Activated T-helper 1 cell treated with anti-CD3 and anti-CD28 coated beads, Interleukin-2, amount 50 U/mL, for 16 hours (primary cell): ENCODE measurements at places on chromosomes 2 and 18.

GRCh38 chr2:105187531-105187930 lies 54.0 kb upstream of the GPR45 start:
- no peak for DNase-seq

GRCh38 chr2:17104454-17104853 lies 413.8 kb downstream of the RAD51AP2 start:
- no peak for DNase-seq

DNA sequence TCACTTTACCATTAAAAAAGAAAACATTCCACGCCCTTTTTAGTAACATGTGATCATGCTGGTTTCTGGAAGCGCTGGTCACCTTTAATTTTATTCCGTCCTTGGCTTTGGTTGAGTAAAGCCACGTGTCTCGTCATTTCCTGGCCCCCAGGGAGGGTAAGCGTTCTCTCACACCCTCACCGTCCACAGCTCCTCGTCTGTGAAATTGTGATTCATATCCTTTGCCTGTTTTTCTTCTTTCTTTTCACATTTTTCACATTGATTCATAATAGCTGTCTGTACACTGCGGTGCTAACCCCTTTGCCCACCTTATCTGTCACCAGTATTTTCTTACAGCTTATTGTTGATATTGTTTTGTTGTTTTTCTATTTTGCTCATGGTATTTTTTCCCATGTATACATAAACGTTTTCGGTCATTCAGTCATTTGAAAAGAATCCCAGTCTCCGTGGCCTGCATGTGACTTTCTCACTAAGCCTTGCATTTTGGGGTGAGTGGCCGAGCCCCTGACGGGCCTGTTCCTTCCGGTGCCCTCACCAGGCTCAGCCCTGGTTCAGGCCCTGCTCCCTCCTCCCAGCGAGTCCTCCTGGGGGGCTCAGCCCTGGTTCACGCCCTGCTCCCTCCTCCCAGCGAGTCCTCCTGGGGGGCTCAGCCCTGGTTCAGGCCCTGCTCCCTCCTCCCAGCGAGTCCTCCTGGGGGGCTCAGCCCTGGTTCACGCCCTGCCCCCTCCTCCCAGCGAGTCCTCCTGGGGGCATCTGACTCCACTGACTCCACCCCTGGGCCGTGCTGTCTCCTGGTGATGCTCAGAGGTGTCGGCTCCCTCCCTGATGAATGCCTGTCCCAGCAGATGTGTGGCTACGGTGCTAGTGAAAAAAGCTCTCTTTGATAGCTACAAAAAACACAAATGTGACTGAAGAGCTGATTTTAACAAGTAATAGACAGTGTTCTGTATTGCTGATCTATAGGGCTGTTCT lies 249.7 kb upstream of the PXDN start:
- no peak for DNase-seq

GRCh38 chr2:32938934-32939333 lies 7.8 kb upstream of the LTBP1 start:
- no peak for DNase-seq

DNA sequence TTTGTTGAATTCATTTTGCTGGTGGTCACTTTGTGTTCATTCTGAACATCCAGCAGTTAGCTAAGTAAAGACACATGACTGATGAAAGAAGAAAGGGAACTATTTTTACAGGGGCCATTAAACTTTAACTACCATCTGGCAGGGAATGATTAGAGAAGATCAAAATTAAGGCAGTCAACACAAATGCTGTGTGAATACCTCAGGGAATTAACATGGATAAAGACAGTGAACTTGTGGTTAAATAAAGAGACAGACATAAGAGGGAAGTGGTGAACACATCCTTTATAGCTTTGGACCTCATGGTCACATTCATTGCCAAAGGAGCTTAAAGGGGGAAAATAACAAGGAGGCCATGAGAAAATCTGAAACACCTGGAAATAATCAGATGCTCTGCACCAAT lies 52.6 kb upstream of the ATP5MC3 start:
- no peak for DNase-seq

DNA sequence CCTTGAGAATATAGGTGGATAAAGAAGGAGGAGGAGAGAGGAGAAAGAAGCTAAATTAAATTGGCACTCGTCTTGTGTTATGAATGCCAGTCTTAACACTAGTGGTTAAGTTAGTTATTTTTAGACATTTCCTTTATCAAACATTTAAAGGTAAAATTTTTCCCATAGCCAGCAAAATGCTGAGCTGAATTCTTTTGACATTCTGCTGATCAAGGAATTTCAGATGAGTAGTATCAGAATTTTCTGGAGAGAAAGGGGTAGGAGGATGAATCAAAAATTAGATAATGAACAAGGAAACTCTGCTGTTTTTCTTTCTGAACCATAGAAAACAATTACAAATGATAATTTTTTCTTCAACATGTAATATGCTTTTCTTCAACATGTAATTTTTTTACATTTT lies 52.5 kb downstream of the ASXL3 start:
- DNase-seq, result no peak

GRCh38 chr18:79788734-79789085 lies 9.0 kb upstream of the KCNG2 start:
- no peak for DNase-seq

GRCh38 chr2:45177870-45178269 lies 168.6 kb upstream of the SIX2 start:
- no peak for DNase-seq

DNA sequence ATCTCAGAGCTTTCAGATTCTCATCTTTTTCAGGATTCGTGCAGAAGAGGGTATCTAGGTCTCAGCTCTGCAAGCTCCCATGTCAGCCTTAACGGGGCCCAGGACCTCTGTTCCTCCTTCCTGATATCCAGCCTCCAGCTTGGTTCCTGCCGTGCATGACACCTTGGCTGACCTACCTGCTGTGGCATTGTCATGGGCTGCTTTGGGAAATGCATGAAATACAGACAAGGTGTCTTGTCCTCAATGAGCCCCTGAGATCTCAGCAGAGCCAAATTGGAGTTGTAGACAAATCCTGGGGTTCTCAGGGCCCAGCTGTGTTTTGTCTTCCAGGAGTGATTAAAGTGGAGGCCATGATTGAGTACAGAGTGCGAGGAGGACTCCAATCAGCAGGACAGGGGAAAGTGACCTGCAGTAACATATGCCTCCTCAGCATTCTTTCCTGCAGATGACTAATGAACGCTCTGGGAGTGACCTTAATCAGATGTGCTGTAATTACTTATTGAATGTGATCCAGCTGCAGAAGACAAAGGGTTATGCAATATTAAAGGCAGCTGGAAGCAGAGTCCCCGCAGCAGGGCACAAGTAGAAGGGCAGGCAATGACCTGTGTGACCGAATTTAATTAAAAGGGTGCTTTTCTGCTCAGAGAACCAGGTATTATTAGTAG lies 141.1 kb downstream of the CCBE1 start:
- DNase-seq, result no peak
